Left ventricle myocardium superior (tissue), 1 donor: ENCODE measurements at places on chromosomes 4 and X. TPM values are rescaled to one million over a fixed set of nuclear protein-coding genes. Genes with fewer than 3 reads are reported as not detected.

- no peak for DNase-seq
Measured at GRCh38 chrX:42399632-42400024, 378.3 kb downstream of the PPP1R2C start.

- no peak for DNase-seq
Measured at GRCh38 chr4:58453956-58454355, 1343.8 kb upstream of the IGFBP7 start.

The SOX3 gene
- total RNA-seq = not detected

The MAGEA3 gene
- not detected for total RNA-seq

GRCh38 chrX:8305350-8305749 lies 134.3 kb upstream of the VCX2 start:
- DNase-seq = no peak
